ENCODE measurements at places on chromosomes 5 and 9. TPM values are rescaled to one million over a fixed set of nuclear protein-coding genes. Genes with fewer than 3 reads are reported as not detected.

The SLC1A3 gene
- not detected for total RNA-seq

The PCDHGB1 gene
- total RNA-seq: 1.9 TPM

The TBC1D9B gene
- 65.7 TPM for total RNA-seq

The TICAM2 gene
- 0.72 TPM for total RNA-seq

The RNF183 gene
- total RNA-seq: not detected

The KCNV2 gene
- not detected for total RNA-seq
